ENCODE measurements at places on chromosomes 3 and 15.

- DNase-seq: no peak
Observed at GRCh38 chr3:49883998-49884397, 14.3 kb upstream of the CAMKV start.

GRCh38 chr15:92277776-92278175 is 115.9 kb upstream of the ST8SIA2 start:
- peak; percentile 5 for DNase-seq

- no peak for DNase-seq
Observed at GRCh38 chr3:163481738-163482137, 1596.6 kb downstream of the SI start.

DNA sequence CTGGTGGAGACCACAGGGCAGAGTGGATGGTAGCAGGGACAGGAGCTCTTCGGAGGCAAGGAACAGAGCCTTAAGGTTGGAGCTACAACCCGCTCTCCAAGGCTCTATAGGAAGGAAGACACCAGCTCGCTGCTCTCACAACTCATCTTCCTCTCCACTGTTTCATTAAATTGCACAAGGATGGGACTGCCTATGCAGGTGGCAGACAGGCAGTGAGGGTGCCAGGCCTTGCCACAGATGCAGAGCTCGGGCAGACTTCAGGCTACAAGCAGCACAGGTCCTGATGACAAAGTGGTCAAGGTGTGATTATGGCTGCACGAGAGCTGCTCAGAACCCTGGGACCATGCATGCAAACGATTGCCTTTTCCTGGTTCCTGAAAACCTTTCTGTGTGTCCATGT is 144.6 kb downstream of the FOXP1 start:
- DNase-seq: no peak

- DNase-seq: peak; percentile 61
Observed at GRCh38 chr3:108088697-108089096, 2.1 kb downstream of the CD47 start.

GRCh38 chr3:159114582-159114981 is 312.7 kb downstream of the MFSD1 start:
- no peak for DNase-seq

- no peak for DNase-seq
Observed at GRCh38 chr15:40940296-40940801, 11.2 kb downstream of the DLL4 start.

DNA sequence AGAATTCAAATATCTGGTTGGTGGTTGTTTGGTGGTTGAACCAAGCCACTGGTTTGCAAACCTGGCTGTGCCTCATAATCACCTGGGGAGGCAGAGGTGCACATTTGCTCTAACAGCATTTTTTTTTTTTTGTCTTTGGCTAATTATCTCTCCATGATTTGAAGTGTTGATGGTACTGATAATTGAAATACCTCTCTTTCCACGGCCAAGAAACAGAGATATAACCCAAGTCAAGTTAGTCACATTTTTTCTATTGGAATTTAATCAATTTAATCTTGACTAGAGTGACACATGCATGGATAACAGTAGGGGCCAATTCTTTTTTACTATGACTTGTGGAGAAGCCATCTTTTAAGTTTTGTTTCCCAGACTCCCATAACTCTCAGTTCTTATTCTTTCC is 37.5 kb upstream of the SUCLG2 start:
- no peak for DNase-seq

GRCh38 chr15:57500979-57501576 is 90.6 kb upstream of the MYZAP start:
- no peak for DNase-seq

GRCh38 chr3:100993309-100993708 is at the start of gene ABI3BP:
Gene ABI3BP, minus strand, starts transcription at chr3:100993421. Its CDS starts 37 bp downstream, at chr3:100993384.
- DNase-seq: no peak

DNA sequence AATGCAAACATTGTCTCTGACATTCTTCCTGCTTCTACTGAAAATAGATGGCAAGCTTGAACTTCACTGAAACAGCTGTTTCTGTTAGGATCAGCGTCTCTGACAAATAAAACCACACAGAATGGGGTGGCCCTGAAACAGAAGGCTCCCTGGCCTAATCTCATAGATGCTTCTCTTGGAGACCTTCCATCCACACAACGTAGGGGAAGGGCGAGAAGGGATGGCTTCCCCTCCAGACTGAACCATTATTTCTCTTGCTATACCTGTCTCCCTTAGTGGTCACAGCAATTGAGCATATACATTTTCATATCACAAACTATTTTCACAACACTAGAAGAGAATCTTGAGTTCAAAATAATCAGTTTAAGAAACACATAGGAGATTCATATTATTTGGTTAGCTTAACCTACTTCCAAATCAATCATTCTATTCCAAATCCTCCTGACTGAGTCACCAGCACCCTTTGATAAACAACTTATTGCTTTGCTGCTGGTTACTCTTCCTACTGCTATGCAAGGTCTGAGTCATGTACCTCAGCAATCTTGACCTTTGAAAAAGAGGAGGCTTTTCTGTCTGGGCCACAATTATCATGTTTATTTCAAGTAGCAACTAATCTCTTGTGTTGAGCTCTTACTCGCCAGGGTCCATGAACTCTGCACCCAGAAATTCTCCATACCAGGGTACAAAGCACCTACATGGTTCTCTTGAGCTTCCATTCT is 45.5 kb downstream of the CBLB start:
- peak; percentile 41 for DNase-seq

DNA sequence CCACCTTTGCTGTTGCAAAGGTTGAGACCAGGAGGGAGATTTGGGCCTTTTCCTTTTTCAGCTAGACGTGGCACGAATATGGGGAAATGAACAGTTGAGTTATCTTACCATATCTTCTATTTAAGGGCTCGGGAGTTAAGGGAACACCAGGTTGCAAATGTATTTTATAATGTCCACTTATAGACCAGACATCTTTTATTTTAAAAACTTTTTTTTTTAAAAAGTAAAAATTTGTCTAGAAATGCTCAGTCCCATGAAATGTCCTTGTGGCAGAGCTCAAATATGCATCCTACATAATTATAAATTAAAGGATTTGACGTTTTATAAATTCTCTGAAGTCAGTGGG is 103.6 kb upstream of the VEPH1 start:
- no peak for DNase-seq

DNA sequence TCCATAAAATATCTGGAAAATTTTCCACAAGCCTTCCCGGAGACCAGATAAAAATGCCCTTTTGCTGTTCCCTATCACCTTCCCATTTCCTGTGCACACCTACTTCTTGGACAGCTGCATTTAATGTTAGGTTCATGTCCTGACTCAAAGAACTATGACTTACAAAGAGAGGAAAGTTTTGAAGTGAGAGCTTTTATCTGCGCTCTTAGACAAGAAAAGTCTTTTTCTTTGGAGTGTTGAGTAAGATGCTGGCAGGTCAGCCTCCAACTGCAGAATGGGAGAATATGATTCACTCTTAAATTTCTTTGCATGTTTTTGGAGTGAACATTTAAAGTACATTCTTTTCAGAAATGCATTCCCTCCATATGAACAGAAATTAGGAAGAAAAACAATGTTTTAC is 147.3 kb upstream of the DPH6 start:
- no peak for DNase-seq

GRCh38 chr3:69116897-69117296 is 5.5 kb downstream of the LMOD3 start:
- no peak for DNase-seq

DNA sequence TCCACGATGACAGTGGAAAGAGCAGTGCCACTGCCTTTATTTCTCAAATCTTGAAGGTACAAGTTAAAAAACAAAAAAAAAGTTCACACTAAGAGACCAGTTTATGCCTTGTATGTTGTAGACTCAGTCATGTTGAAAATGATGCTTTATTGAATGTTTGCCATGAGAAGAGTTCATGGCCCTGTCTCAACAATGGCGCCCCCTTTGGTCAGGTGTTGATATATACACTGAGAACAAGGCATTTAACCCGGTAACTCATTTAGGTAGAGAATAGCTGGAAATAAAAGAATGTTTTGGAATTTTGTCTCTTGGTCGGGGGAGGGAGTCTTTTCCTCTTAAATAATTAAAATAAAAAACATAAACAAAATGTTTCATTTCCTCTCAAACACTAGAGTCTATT is 145.6 kb upstream of the SLC2A2 start:
- no peak for DNase-seq

GRCh38 chr3:78049521-78049920 is 1009.6 kb downstream of the ROBO2 start:
- no peak for DNase-seq

DNA sequence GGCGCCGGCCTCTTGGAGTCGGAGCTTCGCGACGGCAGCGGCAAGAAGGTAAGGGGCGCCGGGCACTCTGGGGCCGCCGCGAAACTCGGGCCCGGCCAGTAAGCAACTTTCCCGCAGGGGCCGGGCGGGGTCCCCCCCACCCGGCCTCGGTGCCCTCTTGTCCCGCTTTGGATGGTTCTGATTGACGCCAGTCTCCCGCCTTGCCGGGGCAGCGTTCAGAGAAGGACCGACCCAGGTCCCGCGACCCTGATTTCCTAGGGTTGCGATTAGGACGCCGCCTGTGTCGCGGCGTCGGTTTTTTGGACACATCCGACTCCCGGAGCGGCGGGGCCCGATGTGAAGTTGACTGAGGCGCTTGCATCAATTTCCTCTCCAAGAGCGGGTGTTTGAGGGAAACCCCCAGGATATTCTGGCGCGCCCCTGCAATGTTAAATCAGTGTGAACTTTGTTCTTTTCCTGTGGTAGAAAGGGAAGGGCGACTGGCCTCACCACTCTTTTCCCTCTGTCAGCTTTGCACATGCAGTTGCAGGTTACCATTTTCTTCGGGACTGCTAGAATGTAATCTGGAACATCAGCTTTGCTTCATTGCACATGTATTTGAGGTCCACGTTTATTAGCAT is 755 bp downstream of the PDE8A start:
- peak; percentile 75 for DNase-seq

- DNase-seq: no peak
Observed at GRCh38 chr3:172680684-172681083, 30.2 kb downstream of the NCEH1 start.

- peak; percentile 33 for DNase-seq
Observed at GRCh38 chr3:15331606-15332404, 581 bp downstream of the SH3BP5 start.

DNA sequence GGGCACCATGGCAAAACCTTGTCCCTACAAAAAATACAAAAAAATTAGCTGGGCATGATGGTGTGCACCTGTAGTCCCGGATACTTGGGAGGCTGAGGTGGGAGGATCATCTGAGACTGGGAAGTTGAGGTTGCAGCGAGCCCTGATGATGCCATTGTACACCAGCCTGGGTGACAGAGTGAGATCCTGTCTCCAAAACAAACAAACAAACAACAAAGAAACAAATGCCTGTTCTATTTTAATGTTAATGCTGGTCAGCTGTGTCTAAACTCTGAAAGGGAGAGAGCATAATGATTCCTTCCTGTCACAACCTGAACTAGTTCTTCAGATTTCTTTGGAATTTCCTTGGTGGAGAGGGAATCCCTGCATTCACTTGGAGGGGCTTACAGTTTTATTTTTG is 413.0 kb upstream of the TBL1XR1 start:
- DNase-seq: no peak

- no peak for DNase-seq
Observed at GRCh38 chr3:76134166-76134565, 348.8 kb upstream of the ZNF717 start.

DNA sequence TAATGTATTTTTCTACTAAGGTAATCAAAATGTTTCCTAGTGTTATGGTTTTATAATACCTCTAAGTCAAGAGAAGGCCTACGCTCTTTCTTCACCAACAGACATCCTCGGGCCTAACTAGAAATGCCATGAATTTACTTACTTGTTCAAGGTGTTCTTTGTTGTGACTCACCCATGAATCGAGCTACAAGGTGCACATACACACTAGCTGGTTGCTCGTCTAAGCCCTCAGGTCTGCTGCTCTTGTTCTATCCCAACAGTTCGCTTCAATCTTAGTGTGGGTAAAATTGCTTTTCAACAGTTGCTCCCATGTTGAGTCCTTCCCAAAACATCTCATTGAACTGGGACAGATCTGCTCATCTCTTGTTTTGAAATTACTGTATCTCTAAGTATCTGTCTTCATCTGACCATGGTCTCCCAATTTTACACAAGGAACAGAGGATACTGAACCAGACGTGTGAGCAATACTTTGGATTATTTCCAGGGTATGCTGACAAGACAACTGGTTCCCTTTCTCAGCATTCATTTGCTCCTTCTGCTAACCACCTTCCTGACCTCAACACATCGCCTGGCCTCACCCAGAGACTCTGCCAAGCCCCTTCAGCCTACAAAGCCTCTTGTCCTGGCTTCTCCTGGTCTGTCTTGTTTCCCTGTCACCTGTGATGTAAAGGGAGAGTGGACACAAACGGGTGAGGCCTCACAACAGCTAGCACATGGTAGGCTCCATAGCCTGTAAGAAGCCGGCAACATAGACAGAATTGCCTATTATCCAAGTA is 84.2 kb downstream of the NEDD4 start:
- DNase-seq: no peak

DNA sequence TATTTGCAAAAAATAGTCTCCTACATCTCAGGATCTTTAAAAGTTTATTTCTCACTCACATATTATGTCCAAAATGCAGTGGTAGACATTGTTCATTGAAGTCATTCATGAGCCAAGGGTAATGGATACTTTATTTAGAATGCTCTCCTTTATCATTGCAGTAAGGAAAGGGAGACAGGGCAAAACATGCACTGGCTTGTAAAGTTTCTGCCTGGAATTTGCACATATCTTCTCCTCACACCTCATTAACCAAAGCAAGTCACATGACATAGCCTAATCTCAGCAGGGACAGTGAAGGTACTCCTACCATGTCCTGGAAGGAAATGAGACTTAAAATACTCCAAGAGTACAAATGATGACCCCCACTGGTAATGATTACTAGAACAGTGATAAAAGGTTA is 333.7 kb upstream of the EPHA3 start:
- DNase-seq: no peak

- DNase-seq: no peak
Observed at GRCh38 chr15:95300958-95301357, 1029.5 kb upstream of the NR2F2 start.

DNA sequence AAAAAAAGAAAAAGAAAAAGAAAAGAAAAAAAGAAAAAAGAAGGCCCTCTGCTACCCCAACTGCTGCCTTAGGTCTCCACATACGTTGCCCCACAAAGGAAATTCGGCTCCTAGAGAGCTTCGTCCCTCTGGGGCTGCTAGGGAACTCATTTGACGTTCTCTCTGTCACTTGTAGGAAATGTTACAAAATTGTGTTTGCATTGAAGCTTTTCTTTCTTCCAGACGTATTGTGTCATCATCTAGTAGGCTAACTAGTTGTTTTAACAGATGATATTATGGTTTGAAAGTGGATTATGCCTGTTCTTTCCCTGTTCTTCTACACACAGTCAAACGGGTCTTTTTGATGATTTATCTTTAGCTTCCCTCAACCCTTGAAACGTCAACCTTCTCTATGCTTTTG is 125.3 kb downstream of the BDH1 start:
- DNase-seq: no peak

- no peak for DNase-seq
Observed at GRCh38 chr3:55807210-55807609, 320.1 kb upstream of the WNT5A start.

GRCh38 chr3:36362973-36363372 is 17.3 kb upstream of the STAC start:
- DNase-seq: no peak

GRCh38 chr3:44125882-44126281 is 115.8 kb upstream of the TOPAZ1 start:
- no peak for DNase-seq
